ENCODE measurements at places on chromosomes 7 and 10.

GRCh38 chr7:102072636-102073209 is 213.9 kb upstream of the SH2B2 start:
- no peak for DNase-seq

DNA sequence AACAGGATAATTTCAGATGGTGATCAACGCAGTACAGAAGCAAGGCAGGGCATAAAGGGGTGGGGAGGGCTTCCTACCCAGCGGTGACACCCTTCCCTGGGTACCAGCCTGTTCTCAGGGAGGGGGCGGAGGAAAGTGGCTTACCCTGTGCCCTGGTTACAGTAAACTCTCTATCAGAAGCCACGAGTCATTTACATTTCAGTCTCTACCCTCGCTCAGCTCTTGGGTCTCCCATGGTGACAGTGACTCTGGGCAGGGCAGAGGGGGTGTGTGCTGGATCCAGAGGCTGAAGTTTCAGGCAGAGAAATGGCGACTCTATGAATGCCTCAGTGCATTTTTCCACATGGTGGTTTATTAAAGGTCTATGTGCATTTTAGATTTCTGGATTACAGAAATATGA is 107.0 kb downstream of the ADARB2 start:
- DNase-seq = no peak

GRCh38 chr7:38973760-38974159 is 3.9 kb upstream of the POU6F2 start:
- DNase-seq = no peak

DNA sequence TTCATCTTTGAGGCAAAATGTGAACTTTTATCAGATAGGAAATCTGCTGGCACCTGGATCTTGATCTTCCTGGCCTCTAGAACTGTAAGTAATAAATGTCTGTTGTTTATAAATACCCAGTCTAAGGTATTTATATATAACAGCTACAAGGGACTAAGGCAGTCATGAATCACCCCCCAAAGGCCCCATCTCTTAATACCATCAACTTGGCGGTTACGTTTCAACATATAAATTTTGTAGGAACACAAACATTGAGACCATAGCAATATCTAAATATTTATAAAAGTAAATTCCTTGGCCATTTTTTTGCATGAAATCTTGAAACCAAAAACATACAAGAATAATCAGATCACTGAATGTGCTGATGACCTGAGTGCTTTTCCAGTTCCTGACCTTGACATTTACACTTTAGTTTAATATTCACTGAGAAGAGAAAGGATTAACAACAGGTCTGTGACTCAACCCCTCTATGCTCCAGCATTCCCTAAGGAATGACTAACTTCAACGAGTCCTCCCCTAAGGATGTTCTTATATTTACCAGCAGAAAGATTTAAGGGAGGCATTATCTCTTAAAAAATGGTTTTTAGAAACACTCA is 1438.5 kb upstream of the CELF2 start:
- DNase-seq = peak; percentile 32

DNA sequence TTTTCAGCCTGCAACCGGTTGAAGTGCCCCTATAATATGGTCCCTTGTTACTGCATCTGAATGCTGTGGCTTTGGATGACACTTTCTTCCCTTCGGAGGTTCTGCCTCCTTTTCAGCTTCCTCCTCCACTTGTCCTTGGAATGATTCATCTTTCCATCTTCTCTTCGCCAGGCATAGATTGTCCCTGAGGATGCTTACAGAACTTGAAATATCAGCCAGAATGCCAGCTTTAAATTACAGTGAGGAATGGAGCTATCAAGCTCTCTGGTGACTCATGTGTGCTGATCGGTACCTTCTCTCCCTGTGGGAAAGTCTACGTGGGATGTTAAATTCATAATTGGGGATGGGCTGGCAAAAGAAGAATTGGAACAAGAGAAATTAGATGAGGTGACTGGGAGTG is 45.9 kb upstream of the PDK4 start:
- no peak for DNase-seq

DNA sequence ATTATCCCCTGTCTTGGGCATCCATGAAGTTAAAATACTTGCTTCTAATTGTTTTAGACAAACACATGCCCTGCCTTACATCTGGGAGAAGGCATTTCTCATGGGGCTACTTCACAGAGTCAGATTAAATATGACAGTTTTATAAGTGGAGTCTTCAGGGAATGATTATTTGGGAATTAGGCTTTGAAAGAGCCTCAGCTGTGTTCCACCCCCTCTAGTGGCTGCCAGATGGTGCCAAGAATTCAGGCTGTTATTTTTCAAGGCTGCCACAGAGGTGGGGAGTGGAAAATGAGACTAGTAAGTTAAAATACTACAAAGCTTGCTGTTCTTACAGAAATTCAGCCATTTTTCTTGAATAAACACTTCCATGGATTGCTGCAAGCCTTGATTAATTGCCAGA is 45.8 kb upstream of the DNAH11 start:
- DNase-seq = peak; percentile 31

- DNase-seq = peak; percentile 71
Measured at GRCh38 chr10:88080213-88080612, 216.8 kb downstream of the PTEN start.

DNA sequence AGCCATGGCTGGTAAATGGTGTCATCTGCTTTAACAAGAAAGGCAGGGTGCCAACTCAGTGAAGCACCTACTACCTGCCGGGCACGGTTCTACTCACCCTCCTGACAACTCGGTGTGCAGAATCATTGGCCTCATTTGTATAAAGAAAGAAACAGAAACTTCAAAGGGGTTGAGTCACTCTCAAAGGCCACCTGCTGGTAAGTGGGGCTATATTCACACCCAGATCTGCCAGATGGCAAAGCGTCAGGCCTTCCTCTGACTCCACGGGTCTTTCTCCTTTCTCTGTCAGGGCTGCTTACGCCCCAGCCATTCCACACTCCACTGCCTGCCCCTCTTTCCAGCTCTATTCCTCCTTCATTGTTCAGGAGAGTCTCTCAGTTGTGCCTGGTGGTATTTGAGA is 309.2 kb downstream of the GFRA1 start:
- DNase-seq = peak; percentile 64

- DNase-seq = no peak
Measured at GRCh38 chr10:131817866-131818509, 82.8 kb upstream of the PPP2R2D start.

DNA sequence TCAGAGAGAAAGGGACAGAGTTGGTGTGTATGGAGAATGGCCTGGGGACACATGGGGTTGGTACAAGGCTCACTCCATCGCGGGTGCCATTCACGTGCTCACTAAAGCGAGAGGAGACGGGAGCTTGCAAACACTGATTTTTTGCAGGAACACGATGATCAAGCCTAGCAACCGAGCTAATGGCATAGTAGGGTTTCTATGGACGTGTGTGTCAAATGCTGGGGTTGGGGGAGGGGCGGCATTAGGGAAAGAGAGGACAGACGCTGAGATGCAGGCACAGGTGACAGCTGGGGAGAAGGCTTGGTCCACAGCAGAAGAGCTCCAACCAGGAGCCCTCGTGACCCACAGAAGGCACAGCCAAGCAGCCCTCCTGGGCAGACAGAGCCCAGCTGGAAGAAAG is 33.9 kb downstream of the RCC1L start:
- no peak for DNase-seq

GRCh38 chr10:34507217-34507616 is 307.9 kb downstream of the PARD3 start:
- DNase-seq = no peak

- DNase-seq = no peak
Measured at GRCh38 chr10:82038587-82038986, 163.6 kb downstream of the NRG3 start.

- peak; percentile 11 for DNase-seq
Measured at GRCh38 chr10:28778524-28778923, 101.2 kb downstream of the BAMBI start.

GRCh38 chr7:68364886-68365625 is 1233.2 kb upstream of the AUTS2 start:
- no peak for DNase-seq

GRCh38 chr10:80356563-80356988 is at the start of the genes DYDC1 and DYDC2:
DYDC1 (minus strand) TSS chr10:80356755; CDS start chr10:80352601, 4,154 bp downstream.
DYDC2 (plus strand) TSS chr10:80356781; CDS start chr10:80362444, 5,663 bp downstream.
- DNase-seq = peak; percentile 14

DNA sequence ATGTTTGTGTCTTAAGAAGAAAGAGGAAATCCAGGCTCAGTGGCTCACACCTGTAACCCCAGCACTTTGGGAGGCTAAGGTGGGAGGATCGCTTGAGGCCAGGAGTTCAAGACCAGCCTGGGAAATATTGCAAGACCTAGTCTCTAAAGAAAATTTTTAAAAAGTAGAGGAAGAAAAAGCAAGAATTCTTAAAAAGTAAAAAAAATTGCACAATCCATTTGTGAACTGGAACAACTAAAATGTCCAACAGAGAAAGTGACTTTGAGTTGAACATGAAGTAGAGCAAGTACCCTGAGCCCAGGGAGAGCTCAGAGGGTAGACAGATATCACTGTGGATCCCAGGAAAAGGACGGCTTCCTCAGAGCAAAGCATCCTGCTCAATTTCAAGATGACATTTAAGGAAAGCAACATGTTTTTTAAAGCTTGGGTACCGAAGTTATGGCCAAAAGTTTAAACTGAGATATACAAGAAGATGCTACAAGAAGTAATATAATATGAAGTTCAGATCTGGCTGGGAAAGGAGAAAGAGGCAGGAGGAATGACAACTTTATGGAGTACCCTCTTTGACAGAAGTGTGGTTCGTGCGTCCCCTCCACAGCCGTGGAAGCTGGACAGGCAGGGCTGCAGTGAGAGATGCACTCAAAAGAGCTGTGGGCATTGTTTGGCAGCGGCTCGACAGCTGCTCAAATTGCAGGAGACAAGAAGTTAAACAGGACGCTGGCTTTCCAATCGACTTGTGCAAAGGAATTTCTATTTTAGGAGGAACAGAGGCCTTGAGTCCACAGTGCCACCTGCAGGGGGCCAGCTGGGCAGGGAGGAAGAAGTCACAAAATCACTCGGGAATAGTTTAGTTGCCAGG is 201.3 kb downstream of the JCAD start:
- DNase-seq = peak; percentile 72

DNA sequence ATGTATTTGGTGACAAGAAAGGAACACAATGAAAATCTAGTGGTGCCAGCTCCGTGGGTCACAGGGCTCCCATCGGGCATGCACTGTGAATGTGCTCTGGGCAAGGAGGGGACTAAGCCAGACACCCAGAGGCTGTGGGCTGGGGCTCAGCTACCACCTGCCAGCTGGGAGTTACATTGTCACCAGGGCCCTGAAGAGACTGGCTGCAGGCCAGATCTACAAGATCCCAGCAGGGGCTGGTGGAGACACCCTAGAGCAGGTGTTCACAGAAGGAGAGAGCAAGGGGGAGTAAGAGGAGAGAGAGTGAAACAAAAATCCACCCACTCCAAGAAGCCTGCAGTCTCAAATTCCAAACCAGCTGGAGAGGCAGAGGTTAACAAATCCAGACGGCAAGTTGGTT is 116.6 kb upstream of the ADCY1 start:
- DNase-seq = no peak

Data from iris pigment epithelial cell (primary cell).